Panc1 (cell line): ENCODE measurements at places on chromosomes 2 and 18. TPM values are rescaled to one million over a fixed set of nuclear protein-coding genes. Genes with fewer than 3 reads are reported as not detected.

DNA sequence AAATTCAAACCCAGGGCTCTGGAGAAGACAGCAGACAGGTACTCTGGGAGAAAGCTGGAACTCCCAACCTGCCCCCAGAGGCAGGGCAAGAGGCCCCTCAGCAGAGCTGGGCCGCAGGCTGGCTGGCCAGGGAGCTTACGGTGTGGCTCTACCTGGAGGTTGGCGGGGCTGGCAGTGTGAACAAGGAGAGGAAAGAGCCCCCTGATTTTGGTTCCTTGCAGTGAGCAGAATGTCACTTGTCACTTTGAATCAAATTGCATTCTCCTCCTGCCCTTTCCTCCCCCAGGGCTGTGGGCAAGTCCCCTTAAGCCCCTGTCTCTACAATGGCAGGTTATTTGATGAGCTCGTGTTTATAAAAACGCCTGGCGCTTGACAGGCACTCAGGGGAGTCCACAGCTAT is 32.6 kb downstream of the MYO7B start:
- no peak for DNase-seq

GRCh38 chr2:84865181-84865783 is 15.6 kb downstream of the TRABD2A start:
- no peak for DNase-seq

GRCh38 chr2:98912957-98913915 is 22.8 kb downstream of the CRACDL start:
- DNase-seq = no peak

DNA sequence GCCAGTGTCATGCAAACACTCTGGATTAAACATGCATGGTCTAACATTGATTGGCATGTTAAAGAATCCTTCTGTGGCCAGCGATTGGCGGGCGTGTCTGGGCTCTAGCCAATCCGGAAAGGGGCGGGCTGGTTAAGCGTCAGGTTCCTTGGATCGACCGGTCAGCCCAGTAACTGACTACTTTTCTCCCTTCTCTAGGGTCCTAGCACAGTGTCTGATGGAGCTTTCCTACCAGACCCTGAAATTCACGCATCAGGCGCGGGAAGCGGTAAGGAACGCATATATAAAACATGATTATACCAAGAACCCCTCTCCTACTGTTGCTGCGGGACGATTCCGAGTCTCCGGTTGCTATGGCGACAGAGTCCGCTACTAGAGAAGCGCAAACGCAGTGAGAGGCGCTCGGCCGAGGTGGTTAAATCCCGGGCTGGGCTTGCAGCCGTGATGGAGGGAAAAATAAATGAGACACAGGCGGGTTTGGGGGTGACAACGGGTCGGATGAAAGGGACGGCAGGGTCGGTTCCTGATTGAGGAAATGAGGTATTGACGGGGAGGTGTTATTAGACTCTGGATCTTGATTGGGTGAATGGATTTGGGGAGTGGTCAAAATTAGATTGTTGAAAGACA is 29.4 kb downstream of the KATNAL2 start:
- no peak for DNase-seq

GRCh38 chr18:78543201-78543725 is 436.4 kb upstream of the SALL3 start:
- DNase-seq = no peak

- DNase-seq = no peak
Measured at GRCh38 chr2:174074831-174075230, 109.7 kb upstream of the SP3 start.

DNA sequence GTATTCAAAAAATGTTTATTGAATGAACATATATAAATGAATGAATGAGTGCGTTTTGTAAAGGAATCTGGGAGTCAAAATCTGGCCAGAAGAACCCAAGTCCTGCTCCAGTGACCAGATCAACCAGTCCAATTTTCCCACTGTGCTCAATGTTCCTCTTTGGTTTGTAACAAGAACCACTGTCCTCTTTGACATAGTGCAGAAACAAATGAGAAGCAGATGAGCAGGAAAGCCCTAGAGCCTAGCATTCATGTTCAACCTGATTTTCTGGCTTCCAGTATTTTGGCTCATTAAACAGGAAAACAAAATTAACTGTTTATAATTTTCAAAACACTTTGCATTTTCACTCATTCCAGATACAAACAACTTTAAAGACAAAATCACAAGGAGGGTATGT is 23.2 kb downstream of the FAM124B start:
- no peak for DNase-seq

DNA sequence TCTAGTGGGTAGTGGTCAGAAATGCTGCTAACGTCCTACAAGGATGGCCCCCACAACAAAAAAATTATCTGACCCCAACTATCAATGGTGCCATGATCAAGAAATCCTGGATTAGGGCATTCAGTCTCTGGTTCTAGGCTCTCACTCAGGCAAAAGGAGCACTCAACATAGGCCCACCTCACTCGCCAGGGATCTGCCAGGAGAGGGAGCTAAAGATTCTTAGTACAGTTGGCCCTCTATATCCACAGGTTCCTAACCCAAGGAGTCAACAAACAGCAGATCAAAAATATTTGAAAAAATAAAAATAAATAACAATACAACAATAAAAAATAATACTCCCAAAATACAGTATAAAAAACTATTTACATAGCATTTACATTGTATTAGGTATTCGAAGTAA is 10.0 kb downstream of the SLC4A5 start:
- DNase-seq = no peak

DNA sequence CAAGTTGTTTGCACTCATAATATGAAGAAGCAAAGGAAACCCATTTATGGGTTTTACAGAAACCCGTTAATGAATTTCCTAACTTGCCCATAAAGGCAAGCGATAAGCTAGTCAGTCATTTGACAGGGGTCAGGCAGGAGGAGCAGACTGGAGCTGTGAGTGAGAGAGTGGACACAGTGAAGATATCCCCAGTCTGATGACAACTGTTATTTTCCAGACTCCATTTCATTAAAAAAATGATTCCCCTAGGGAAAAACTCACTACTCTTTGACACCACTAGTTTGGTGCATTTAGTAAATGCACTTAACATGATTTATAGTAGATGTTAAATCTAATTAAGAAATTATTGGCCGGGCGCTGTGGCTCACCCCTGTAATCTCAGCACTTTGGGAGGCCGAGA is 80.8 kb downstream of the TGIF1 start:
- no peak for DNase-seq

DNA sequence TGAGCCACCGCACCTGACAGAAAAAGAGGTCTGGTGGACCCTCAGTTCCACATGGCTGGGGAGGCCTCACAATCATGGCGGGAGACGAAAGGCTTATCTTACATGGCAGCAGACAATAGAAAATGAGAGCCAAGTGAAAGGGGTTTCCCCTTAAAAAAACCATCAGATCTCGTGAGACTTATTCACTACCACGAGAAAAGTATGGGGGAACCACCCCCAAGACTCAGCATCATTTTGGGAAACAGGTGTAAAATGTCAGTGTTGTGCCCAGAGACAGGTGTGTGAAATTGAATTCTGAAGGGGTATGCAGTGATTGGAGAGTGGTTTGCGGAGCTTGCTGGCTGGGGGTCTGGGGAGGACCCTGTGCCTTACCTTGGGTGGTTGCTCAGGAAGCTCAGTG is 4.6 kb upstream of the D2HGDH start:
- DNase-seq = no peak

DNA sequence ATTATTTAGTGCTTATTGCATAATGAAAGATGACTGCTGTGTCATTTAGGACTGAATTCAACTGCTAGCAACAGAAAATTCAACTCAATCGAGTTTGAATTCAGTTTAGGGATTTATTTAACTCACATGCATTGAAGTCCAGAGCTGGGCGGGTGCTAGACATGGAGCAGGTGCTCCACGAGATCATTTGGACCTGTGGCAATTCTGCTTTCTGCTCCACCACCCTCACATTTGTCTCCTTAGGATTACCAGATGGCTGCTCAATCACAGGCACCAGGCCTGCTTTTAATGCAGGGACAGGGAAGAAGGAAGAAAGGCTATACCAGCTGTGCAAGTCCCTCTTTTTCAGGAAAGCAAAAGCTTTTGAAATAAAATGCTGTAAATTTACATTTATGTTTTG is 572.9 kb upstream of the SLC8A1 start:
- no peak for DNase-seq

The FOXI3 gene
- total RNA-seq = not detected
